H7 (cell line): ENCODE measurements at places on chromosomes 6 and 20.

- DNase-seq: no peak
These were observed 286.2 kb upstream of the RNF217 start for GRCh38 chr6:124676033-124676432.

DNA sequence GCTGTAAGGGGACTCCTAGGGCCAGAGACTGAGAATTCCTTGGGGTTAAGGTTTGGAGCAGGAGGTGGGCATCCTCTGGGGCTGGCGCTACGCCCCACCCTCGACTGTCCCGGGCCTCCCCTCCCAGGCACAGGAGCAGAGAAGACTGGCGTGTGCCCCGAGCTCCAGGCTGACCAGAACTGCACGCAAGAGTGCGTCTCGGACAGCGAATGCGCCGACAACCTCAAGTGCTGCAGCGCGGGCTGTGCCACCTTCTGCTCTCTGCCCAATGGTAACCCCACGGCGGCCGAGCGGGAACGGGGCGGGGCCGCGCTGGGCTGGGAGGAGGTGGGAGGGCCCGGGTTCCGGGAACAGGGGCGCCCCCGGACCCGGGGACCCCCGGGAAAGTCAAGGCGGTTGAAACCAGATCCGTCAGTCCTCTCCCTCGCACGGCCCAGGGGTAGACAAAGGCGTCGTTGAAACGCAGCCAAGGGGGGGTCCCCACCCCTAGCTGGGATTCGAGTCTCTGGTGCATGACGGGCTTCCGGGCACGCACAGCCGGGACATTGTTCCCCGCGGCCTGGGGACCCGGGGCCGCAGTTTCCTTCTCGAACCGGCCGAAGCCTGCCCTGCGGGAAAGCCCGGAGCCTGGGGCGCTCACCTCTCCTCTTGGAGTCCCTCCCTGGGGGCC lies 844 bp downstream of the WFDC2 start:
- DNase-seq: peak; percentile 81

- DNase-seq: no peak
These were observed 24.6 kb upstream of the TRPC4AP start for GRCh38 chr20:35117196-35117595.

DNA sequence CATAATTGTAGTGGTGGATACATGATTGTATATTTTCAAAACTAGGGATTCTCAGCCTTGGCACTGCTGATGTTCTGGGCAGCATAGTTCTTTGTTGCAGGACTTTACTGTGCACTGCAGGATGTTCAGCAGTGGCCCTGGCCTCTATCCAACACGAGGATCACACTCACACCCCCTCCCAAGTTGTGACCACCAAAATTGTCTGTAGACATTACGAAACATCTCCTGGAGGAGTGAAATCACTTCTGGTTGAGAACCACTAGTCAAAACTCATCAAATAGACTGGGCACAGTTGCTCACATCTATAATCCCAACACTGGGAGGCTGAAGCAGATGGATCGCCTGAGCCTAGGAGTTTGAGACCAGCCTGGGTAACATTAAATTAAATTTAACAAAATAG lies 123.1 kb upstream of the CDYL start:
- DNase-seq: no peak

- DNase-seq: no peak
These were observed 248.3 kb downstream of the GMPR start for GRCh38 chr6:16486661-16487060.

GRCh38 chr20:63561624-63562396 lies 7.9 kb downstream of the FNDC11 start:
- DNase-seq: no peak

GRCh38 chr6:163877877-163878639 lies 463.5 kb downstream of the QKI start:
- DNase-seq: no peak

DNA sequence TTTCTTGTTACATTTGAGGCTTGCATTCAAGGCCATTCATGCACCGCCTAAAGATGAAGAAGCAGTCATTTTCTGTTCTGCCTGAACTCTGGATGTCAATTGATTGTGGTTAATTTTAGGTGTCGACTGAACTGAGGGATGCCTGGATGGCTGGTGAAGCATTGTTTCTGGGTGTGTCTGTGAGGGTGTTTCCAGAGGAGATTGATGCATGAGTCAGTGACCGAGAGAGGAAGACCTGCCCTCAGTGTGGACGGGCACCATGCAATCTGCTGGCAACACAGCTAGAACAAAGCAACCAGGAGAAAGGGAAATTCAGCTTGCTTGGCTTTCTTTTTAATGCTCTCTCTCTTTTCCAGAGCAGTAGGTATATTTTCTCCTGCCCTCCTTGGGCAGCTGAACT lies 164.1 kb upstream of the ECI2 start:
- no peak for DNase-seq

DNA sequence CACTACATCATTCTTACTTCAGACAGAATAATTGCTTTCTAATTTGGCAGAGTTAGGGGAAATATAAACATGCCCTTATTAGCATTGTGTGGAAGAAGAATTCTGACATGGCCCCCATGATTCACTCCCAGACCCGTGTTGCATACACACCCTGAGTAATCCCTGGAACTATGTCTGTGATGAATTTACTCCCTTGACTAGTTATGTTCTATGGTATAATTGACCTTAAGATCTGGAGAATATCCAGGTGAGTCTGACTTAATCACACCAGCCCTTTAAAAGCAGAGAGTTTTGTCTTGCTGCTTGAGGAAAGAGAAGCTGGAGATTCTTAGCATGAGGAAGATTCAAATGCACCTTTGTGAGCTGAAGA lies 262.9 kb downstream of the SOX4 start:
- no peak for DNase-seq

GRCh38 chr20:55095745-55096400 lies 620.5 kb downstream of the DOK5 start:
- DNase-seq: no peak

DNA sequence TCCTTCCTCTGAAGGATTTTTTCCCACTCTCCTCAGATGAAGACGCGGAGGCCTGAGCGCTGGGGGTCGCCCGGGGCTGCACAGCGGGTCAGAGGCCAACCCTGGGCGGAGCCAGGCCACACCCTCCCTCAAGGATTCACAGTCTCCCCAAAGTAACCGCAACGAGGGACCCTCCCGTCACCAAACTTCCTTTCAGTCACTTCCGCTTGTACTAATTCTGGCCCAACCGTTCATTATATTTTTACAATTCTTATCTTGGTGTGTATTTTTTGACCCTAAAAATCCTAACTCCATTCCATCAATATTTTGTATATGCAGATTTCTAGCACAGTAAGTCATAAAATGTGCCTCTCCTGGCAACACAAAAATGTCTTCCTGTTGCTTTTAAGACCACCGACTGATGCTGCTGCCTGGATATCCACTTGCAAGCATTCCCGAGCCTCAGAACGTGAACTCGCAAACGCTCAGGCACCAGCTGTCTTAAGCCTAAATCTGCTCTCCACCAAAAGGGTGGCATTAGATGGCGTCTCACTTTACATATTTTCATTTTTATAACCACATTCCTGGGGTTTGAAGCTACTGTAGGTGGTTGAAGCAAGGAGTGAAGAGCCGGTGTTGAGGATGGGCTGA lies 128.0 kb downstream of the DLL1 start:
- no peak for DNase-seq

DNA sequence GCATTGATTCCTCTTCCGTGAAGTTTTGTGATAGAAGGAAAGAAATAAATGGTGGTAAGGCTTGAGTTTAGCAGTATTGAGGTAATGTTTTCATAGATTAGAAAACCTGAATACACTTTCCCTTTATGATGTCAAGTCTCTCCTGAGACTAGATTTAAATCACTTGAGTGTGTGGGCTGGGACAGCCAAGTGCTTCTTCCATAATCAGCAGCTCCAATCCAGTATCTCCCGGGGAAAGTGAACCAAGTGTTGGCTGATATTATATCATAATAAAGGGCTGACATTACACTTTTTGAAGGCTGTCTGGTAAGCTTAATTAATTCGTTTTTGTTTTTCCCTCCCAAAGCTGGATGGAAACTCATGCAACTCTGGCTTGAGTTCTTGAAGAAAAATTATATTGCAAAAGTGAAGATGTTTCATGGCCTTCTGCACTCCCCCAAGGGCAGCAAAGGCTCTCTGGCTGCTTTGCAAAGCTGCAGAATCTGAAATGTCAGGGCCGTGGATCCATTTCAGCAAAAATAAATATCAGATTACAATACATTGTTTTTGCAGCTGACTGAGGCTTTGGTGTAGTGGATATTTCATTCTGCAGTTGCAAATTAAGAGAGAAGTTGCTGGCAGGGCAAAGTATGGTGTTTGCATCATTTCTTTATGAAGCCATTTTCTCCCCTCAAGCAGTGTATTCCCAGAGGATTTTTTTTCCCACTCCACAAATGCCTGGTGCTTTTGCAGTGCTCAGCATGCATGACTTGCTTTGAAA lies 101.2 kb downstream of the MKKS start:
- DNase-seq: no peak

- no peak for DNase-seq
These were observed 64.4 kb downstream of the CD40 start for GRCh38 chr20:46182276-46183200.

GRCh38 chr20:34639755-34640222 lies 37.1 kb downstream of the PIGU start:
- DNase-seq: no peak

DNA sequence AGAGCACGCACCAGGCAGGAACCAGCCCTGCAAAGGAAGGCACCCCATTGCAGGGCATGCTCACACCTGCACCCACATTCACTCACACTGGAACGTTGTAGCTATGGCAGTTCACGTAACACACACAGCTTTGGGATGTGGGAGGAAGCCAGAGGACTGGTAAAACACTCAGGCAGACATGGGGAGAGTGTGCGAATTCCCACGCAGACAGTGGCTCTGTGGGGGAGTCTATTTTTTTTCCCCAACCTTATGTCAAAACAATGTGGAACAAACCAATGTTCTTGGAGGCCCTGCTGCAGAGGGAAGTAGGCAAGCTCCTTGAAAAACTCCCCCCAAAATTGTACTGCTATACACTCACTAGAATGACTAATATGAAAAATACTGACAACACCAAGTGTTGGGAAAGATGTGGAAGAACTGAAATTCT lies 91.0 kb downstream of the PPP1R14C start:
- no peak for DNase-seq

GRCh38 chr6:37323580-37323979 lies 30.2 kb upstream of the RNF8 start:
- no peak for DNase-seq

DNA sequence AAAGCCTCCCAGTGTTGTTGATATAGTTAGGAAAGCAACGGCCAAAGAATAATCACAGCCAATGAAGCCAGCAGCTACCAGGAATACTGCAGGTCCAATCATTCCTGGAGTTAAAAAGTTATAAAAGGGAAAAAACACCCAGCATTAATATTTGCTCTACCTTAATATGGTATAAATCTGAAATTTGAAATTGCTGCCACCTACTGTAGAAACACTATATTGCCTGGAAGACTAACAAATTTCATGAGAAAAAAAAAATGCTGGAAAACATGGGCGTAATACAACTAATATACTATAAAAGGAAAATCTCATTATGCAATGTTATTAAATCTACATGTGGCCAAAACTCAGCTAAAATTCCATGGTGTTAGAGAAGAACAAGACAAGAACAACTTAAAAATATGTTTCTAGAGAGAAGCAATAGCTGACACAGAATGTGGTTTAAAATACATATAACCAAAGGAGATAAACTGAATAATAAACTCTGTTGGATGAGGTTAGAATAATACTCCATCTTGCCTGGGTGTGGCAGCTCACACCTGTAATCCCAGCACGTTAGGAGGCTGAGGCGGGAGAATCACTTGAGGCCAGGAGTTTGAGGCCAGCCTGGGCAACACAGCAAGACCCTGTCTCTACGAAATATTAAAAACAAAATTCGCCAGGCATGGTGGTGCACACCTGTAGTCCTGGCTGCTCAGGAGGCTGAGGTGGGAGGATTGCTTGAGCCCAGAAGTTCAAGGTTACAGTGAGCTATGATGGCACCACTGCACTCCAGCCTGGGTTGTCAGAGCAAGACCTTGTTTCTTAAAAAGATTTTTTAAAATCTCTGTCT lies 43.1 kb downstream of the SLC17A5 start:
- DNase-seq: no peak

- DNase-seq: no peak
These were observed 30.1 kb upstream of the NTSR1 start for GRCh38 chr20:62678553-62678952.

DNA sequence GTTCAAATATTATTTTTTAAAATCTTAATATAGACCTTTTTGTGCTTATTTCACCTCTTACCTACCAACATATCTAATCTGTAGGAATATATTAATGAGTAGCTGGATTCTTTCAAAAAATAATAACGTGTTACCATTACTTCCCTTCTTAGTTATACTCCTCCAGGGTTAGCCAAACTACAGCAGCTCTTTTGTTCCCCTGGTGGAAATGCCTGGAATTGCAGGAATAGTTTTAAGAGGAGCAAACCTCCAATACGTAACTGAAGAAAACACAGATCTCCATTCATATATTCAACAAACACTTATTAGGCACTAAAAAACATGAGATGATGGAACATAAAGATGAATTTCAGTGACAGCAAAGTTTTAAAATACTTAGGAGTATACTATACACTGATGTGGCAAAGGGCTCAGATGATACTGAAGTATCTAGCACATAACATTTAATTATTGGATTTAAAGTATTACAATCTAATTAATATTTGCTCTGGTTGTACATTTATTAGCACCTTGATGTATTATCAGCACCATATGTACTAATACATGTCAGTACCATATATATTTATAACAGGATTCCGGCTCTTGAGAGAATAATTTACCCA lies 78.3 kb downstream of the TBX18 start:
- DNase-seq: peak; percentile 50

GRCh38 chr6:31405996-31406395 lies 2.6 kb downstream of the MICA start:
- no peak for DNase-seq

- peak; percentile 73 for DNase-seq
These were observed 43.3 kb downstream of the SLC2A10 start for GRCh38 chr20:46752728-46753127.

GRCh38 chr6:128216917-128217316 lies 303.5 kb downstream of the PTPRK start:
- no peak for DNase-seq

- DNase-seq: no peak
These were observed 920 bp upstream of the EPHA7 start for GRCh38 chr6:93420163-93420795.

DNA sequence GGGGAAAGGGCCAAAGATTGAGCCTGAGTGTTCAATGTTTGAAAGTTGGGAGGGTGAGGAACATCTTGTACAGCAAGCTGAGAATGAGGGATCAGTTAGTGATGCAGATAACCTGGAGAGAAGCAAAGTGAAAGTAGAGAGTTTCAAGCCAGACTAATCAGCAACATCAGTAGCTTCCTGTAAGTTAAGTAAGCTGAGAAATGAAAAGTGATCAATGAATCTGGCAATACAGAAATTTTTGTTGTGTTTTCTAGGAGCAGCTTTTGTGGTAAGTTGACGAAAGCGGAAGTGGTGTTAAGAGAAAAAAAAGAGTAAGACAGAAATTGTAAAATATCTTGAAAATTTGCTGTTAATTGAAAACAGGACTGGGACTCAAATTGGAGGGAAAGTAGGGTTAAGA lies 855.5 kb upstream of the MAP3K7 start:
- DNase-seq: no peak

DNA sequence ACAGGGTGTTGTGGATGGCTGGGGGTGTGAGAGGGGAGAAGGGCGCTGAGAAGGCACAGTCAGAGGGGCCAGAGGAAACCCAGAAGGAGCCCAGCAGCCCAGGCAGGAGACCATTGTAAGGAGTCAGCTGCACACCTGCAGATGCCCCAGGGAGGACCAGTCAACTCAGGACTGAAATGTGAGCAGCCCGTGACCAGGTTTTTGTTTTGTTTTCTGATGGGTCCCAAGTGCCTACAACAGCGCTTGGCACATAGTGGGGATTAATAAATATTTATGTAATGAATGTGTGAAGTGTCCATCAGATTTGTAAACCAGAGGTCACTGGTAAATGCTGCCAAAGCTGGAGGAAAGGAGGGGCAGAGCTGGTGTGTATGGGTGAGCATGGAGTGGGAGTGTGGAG lies 30.2 kb downstream of the TRAM2 start:
- no peak for DNase-seq
